ENCODE measurements at places on chromosomes 16 and 17.

GRCh38 chr17:82052638-82053059 lies 951 bp downstream of the GPS1 start:
- DNase-seq, result no peak

- no peak for DNase-seq
These were observed 117.1 kb upstream of the NLRP1 start for GRCh38 chr17:5701381-5701780.

DNA sequence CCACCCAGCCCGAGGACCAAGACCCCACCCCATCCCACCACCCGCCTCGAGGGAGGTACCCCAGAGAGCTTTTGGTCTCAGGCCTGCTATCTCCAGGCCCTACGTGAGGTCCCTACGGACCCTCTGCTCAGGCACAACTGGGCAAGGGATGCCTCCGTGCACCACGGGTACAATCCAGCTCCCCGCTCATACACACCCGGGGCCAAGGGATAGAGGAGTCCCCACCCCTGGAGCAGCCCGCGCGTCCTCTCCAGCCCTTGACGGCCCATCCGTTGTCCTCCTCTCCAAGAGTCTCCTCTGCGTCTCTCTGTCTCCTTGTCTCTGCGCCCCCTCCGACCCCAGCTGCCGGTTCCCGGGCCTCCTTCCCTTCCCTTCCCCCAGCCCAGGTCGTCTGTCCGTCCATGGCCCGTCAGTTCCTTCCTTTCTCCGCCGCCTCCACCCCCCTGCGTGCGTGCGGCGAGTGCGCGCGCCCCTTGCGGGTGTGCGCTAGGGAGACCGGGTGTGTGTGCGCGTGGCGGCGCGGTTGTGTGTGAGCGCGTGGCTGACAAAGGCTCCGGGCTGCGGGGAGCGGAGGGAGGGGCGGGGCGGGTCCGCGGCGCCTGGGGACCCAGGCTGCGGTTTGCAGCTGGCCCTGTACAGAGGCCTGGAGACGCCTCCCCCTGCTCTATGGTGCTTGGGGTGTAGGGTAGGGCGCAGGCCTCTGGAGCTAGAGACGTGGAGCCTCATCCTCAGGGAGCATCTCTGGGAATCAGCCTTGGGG lies 930 bp downstream of the SPNS2 start:
- no peak for DNase-seq

- DNase-seq, result no peak
These were observed 16.0 kb downstream of the HOXB4 start for GRCh38 chr17:48561884-48562810.

GRCh38 chr16:5000573-5001001 lies 33.1 kb downstream of the NAGPA start:
- DNase-seq, result no peak

DNA sequence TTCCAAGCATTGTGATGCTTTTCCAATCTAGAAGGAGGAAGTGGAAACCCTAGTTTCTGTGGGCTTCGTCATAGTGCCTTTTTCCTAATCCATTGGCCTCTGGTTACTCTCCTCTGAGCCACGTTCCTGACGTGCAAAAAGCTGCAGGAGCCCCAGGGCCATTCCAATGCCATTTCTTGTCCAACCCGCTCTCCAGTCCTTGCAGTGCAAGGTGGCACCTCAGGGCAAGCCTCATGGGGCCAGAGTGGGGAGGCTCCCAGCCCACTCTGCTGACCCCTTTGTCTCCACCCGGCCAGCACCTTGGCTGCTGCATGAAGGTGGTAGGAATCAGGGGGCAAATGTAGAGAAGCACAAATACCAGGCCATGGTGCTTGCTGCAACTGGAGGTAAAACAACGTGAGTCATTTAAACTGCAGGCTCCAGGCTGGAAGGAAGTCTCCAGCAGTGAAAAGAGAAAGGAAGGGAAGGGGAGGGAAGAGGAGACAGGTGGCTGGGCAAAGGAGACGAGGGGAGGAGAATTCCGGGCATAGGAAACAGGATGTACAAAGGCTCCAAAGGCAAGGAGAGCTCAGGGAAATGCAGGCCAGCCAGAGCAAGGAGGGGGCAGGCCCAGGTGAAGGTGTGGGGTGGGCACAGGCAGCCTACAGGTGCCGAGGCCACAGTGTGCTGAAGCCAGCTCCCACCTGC lies 168.2 kb upstream of the TNRC6C start:
- DNase-seq, result no peak

- DNase-seq, result no peak
These were observed 41.5 kb downstream of the KANSL1 start for GRCh38 chr17:46151762-46152161.

DNA sequence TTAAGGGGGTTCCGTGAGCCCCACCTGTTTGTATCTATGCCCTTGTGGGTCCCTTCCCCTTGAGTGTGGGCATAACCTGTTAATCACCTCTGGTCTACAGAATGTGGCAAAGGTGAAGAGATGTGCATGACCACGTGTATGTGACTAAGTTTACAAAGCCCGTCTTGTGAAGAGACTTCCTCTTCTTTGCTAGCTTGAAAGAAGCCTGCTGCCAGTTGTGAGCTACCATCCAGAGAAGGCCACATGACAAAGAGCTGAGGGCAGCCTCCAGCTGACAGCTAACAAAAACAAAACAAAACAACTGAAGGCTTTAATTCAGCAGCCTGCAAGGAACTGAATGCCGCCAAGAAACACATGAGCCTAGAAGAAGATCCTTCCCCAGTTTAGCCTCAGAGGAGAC lies 112.0 kb downstream of the AXIN2 start:
- DNase-seq, result no peak

- no peak for DNase-seq
These were observed 2.1 kb upstream of the MMP2 start for GRCh38 chr16:55476625-55477533.

GRCh38 chr17:16954521-16954920 lies 17.4 kb downstream of the TNFRSF13B start:
- no peak for DNase-seq

DNA sequence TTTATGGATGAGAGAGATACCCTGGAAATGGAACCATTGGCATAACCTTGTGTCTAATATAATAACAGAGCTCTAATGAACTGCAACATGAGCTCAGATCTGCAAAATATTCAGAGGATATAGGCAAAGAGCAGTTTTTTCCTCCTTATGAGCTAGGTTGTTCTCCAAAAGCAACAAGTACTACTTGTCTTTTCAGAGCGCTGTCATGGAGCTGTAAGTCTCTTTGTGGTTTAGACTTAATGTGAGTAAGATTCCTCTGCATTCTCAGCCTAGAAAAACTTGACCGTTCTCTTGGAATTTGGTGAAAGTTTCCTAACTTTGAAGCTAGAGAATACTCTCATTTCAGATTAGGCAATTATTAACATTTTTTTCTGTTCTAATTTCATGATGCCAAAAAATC lies 85.2 kb downstream of the FTO start:
- DNase-seq, result no peak

- no peak for DNase-seq
These were observed 40.9 kb downstream of the SRCIN1 start for GRCh38 chr17:38564869-38565268.

DNA sequence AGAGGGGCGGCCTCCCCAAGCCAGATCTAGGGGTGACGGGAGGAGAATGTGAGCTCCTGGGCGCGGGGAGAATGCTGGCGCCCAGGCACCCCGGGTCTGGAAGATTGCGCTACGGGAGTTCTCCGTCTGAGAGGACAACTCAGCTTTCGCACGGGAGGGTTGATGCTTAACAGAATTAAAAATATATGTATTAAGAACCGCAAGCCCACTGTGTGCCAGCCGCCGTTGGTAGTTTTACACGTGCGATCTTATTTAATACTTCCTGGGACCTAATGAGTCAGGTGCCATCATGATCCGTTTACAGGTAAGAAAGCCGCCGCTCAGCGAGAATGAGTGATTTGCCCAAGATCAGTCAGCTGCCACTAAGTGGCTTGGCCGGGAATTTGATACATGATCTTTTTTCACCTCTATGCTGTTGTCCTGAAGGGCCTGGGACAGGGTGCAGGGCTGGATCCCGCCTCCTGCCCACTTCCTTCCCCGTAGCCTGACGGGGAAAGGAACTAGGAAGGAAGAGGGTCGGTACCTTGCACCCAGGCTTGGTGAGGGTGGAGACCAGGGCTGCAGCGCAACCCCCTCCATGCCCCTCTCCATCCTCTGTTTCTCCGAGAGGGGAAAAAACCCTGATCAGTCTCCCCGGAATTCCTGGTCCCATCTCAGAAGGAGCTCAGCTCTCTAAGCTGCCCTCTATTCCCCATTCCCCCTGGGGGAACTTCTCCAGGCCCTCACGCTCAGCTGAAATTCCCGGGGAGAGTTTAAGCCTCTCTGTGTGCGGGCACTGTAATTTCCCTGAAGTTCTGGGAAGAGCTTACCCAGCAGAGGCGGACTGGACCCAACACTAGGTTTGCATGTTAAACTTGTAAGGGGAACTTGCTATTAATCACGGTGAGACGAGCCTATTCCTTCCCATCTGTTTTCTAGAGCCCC lies 983 bp downstream of the VAT1L start:
- no peak for DNase-seq

DNA sequence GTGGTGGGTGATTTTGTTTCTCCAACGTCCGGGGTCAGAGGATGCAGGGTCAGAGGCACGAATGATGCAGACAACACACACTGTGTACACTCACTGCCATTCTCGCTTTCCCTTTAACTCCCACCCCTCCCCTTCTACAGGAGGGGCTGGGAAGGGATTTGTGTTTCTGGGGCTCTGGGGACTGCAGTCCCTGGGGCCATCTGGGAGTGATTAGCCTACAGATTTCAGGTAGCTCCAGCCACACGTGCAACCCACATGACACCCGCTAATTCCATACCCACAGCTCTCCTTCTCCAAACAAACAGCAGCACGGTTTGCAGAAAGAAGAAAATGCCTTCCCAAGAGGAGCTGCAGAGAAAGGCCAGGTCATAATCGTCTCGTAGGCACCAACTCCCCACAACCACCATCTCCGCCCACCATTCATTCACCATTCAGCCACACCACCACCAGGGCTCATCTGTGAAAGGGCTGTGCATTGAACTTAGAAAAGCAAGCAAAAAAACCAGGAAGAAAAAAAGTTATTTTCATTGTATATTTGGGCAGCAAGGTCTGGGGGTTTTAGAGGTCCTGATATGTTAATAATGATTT lies 9.4 kb upstream of the SOX9 start:
- DNase-seq, result no peak

- no peak for DNase-seq
These were observed 50.7 kb downstream of the CFDP1 start for GRCh38 chr16:75382611-75383010.

DNA sequence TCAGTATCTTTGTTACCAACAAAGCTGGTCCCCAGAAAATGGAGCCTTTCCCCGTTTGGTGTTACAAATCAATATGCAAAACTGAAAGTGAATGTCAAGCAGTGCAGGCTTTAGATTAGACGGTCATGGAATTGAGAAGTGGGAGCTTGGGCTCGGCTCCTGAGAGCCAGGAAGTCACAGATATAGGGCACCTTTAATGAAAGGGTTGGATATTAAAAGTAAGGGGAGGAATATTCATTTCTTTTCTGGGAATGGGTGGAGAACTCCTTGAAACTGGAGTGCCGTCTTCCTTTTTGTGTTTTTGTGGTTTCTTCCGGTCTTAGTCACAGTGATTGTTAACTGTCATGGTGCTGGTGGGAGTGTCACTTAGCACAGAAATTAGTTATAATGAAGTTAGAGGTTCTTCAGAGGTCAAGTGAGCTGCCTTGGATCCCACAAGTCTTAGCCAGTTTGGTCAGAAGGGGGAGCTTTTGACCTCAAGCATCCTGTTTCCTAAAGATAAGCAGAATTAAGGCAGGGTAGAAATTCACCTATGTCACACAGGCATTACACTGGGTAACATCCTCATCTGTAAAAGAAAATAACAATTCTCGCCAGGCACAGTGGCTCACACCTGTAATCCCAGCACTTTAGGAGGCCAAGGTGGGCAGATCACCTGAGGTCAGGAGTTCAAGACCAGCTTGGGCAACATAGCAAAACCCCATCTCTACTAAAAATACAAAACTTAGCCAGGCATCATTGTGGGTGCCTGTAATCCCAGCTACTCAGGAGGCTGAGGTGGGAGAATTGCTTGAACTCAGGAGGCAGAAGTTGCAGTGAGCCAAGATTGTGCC lies 9.6 kb upstream of the EIF1 start:
- DNase-seq, result no peak

DNA sequence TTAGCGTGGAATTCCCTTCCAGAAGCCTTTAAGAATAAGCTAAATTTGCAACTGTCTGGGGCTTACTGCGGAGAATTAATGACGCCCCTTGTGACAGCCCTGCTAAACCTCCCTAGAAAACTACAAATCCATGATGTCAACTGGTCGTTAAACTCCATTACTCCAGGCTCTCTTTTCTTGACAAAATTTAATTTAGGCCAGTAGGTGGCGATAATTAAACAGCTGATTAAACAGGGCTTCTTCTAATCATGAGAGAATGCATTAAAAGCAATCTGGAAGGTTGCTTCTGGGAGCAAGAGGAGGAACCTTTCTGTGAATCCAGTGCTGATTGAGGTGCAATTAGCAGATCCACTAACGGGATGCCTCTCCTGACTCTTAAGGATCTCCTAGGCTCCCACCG lies 8.1 kb upstream of the NLRP1 start:
- no peak for DNase-seq

- no peak for DNase-seq
These were observed 2.4 kb downstream of the RNF157 start for GRCh38 chr17:76237859-76238313.

DNA sequence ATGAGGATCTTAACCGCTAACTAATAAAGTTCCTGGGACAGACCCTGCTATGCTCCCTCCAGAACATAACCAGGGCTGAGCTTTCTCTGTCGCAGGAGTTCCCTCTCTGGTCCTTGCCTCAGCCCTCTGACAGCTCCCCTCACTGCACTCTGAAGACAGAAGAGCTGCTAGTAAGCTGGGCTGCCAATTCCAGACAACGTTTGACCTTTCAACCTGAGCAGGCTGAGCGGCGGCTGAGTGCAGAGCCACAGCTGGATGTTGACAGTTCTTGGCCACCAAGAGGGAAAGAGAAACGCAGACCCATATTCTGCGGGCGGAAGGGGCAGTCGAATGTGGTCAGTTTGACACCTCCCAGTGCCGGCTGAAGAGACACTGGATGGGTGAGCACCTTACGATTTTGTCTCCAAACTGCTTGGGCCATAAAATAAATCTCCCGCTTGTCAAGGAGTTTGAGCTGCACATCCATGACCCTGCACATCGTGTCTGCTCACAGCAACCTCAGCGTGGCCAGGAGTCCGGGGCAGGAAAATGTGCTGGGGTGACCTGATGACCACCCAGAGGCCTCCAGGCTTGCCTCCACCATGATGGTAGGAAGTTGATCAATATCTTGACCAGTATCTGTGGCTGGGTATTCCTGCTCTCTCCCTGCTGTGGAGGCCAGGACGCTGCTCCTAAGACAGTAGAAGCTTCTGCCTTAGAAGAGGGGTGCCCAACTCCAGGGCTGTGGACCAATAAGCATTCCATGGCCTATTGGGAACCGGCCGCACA lies 209.2 kb downstream of the PARN start:
- DNase-seq, result no peak

GRCh38 chr17:77593081-77593480 lies 365.4 kb upstream of the TNRC6C start:
- DNase-seq, result no peak

DNA sequence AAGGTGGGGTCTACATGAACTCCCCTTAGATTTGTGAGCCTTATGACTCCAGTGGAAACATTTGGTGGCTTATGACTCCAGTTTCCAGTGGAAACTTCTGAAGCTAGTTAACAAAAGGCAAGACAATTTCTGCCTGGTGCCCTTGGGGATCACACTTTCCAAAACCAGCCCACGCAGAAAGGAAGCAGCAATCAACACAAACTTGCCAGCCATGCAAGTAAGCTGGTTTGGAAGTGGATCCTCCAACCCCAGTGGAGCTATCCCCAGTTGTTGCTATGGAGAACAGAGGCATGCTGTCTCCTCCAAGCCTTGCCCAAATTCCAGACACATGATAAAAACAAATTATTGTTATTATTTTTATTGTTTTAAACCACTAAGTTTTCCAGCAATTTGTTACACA lies 130.9 kb downstream of the CDH11 start:
- no peak for DNase-seq

Data from stimulated activated CD8-positive, alpha-beta memory T cell treated with anti-CD3 and anti-CD28 coated beads, Interleukin-15, amount 100 ng/mL, for 1 hour (primary cell).